ENCODE measurements at places on chromosomes 5 and 9. TPM values are rescaled to one million over a fixed set of nuclear protein-coding genes. Genes with fewer than 3 reads are reported as not detected.

DNA sequence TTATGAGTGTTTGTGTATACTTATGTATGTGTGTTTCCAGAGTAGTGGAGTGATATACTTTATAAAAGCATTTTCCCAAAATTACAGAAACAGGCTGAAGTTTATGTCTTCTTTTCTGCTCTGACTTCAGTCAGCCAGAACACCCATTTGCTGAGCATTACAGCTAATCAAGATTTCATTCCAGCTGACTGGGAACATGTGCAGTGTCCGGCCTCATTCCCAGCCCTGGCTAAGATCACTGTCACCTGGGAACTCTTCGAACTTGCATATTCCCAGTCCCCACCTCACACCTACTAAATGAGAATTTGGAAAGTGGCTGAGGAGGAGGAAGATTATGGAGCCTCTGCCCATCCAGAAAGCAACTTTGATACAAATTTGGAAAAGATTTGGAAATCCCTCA lies 90.8 kb upstream of the PRRC1 start:
- DNase-seq: no peak
- H3K27me3 ChIP-seq: no peaks in the 10 kb centered on the region
- H3K27ac ChIP-seq: no peak overlapping the region
- H3K36me3 ChIP-seq: no peaks in the 10 kb centered on the region

Gene ARSI
- 1.6 TPM for total RNA-seq

DNA sequence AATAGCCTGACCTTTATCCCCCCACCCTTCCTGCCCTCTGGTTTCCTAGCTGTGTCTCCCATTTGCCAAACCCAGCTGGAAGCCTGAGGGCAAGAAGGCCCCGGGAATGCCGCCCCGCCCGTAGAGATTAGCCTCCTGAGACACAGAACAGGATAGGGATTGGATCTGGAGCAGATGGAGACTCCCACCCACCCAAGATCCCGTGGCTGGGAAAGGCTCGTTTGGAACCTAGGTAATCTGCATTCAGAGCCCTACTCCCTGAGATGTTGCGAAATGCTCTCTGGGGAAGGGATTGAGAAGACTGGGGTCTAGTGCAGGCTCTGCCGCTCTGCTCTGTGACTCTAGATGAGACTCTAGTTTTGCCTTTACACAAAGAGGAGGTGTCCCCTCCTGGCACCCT lies 10.9 kb downstream of the AQP3 start:
- H3K27me3 ChIP-seq: no peaks in the 10 kb centered on the region
- no peak overlapping the region for H3K27ac ChIP-seq
- no peaks in the 10 kb centered on the region for H3K4me1 ChIP-seq
- no peak for DNase-seq

GRCh38 chr5:90888511-90889324 lies 330.1 kb downstream of the ADGRV1 start:
- no peak overlapping the region for H3K4me3 ChIP-seq
- H3K4me1 ChIP-seq: peaks cover 10% of the 10 kb centered on the region
- DNase-seq: no peak
- no peak overlapping the region for H3K27ac ChIP-seq
- no peaks in the 10 kb centered on the region for H3K36me3 ChIP-seq

DNA sequence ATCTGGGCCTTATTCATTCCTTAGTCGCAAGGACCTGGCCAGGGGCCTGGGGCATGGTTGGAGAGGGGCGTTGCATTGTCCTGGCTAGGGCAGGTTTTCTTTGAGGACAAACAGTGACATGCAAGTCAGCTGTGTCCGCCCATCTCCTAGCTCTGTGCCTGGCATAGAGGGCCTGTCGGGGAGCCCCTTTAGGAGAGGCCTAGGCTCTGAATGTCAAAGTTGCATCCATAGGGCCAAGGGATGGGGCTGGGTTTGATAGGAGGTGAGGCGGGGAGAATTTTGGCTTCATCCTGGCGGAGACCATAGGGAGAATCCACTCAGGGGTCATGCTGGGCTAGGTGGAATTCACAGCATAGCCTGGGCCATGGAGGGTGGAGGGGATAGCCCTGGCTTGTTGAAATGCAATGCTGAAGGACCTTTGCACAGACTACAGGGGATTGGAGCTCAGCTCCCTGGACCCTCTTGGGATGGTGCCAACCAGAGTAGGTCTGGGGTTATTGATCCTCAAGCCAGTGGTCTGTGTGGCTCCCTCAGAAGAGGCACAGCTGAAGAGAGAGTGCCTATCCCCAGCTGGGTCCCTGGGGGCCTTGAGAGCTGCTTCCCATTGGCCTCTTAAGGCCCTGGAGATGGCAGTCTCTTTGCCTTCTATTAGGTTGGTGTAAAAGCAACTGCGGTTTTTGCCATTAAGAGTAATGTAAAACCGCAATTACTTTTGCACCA lies 104.0 kb downstream of the RGS3 start:
- no peaks in the 10 kb centered on the region for H3K36me3 ChIP-seq
- no peak overlapping the region for H3K27ac ChIP-seq
- no peak for DNase-seq
- peaks cover 39% of the 10 kb centered on the region for H3K4me1 ChIP-seq
- no peaks in the 10 kb centered on the region for H3K27me3 ChIP-seq

DNA sequence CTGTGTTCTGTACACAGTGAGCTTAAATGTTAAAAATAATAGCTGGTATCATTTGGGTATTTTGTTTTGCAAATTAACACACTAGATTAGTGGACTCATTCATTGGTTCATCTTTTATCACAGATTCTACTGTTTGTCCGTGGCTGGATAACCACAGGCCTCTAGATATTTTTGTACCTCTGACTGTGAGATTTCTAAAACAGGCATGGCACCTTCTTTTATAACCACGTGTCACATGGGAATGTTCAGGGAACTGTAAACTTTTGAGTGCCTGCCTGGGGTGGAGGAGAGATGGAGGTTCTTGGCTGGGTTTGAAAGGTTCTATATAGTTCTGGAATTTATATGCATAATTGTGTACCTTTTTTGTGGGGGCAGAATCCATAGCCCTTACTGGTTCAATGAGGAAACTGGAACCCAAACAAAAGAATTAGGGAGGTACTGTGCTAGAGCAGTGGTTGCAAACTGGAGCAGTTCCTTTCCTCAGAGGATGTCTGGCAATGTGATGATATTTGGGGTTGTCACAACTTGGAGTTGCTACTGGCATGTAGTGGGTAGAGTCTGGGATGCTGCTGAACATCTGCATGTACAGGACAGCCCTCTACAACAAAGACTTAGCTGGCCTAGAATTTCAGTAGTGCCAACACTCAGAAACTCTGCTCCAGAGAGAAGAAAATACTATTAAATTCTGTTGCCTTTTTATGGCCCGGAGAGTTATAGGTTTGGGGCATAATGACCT lies 16.9 kb downstream of the TLE4 start:
- no peak overlapping the region for H3K27ac ChIP-seq
- H3K36me3 ChIP-seq: no peaks in the 10 kb centered on the region
- no peak overlapping the region for H3K4me3 ChIP-seq

Gene PTCD2
- 2.2 TPM for total RNA-seq

Gene PRRC1
- 14.5 TPM for total RNA-seq

DNA sequence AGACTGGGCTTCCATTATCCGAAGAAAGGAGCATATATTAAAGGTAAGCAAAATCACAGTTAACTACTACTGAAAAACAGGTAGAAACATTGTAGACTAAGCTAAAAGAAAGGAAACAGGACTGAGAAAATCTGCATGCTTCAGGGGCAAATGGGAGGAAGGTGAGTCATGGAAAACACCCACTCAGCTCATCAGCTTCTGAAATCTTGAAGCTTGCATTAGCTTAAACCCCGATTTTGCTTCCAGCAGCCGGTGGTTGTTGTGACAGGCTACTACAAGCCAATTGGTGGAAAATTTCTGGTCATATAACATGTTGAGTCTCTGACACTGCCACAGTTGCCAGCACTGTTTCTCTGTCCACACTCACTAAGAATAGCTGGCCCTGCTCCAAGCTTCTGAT lies 179.6 kb upstream of the PUM3 start:
- no peaks in the 10 kb centered on the region for H3K27me3 ChIP-seq
- H3K36me3 ChIP-seq: no peaks in the 10 kb centered on the region
- no peak for DNase-seq
- no peak overlapping the region for H3K27ac ChIP-seq
- H3K4me3 ChIP-seq: no peak overlapping the region

DNA sequence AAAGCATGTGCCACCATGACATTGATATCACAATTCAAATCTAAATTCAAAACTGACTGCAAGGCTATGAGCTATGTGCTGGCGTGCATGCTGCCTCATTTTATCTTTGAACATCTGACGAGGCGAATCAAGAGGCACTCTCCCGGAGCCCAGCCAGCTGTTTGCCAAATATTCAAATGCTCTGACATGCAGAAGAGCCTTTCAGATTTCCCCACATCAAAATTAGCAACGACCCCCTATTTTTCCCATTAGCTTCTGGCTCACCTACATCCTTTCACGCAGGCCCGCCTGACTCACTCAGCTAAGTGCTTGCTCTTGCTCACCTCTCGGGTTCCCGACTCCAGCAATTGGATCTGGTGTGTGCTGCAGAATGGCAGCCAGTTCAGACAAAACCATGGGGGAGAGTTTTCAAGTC lies 159.0 kb downstream of the NR2F1-AS1 start:
- no peaks in the 10 kb centered on the region for H3K4me1 ChIP-seq
- no peaks in the 10 kb centered on the region for H3K36me3 ChIP-seq
- no peaks in the 10 kb centered on the region for H3K27me3 ChIP-seq
- no peak for DNase-seq
- H3K4me3 ChIP-seq: no peak overlapping the region

DNA sequence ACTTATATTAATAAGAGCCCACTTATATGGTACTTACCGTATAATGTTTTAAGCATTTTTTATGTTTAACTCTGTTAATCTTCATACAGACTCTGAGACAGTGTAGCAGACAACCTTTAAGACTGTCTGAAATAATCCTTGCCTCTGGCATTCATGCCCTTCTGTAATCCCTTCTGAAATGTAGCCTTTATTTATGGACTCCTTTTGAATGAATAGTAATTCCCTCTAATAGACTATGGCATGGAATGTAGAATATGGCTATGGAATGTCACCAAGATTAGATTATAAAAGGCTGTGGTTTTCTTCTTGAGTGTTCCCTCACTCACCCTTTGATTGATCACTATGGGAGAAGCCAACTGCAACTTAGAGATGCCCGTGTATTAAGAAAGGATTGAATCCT lies 439.4 kb downstream of the SH3GL2 start:
- no peak for DNase-seq
- H3K27ac ChIP-seq: peak overlapping the region; percentile 6
- no peak overlapping the region for H3K4me3 ChIP-seq
- H3K27me3 ChIP-seq: no peaks in the 10 kb centered on the region

DNA sequence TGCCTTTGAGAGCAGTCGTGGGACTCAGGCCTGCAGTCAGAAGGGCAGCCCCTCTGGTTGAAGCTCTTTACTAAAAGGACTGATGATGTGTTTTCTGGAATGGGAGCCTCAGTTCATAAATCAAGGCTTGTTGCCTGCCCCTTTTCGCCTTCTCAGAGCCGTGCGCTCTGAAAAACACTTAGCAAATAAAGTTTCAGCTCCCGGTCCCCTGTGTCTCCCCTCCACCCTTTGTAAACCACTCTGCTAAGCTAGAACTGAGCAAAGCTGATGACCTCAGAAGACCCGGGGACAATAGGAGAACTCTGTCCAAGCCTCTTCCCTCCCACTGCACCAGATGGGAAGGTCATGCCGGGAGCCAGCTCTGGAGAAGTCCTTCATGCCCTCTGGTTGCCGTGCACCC lies 39.3 kb upstream of the ADRA1B start:
- no peak overlapping the region for H3K4me3 ChIP-seq
- H3K4me1 ChIP-seq: no peaks in the 10 kb centered on the region
- no peak overlapping the region for H3K27ac ChIP-seq
- DNase-seq: no peak
- H3K27me3 ChIP-seq: no peaks in the 10 kb centered on the region

Gene SELENOP
- total RNA-seq: 845 TPM

DNA sequence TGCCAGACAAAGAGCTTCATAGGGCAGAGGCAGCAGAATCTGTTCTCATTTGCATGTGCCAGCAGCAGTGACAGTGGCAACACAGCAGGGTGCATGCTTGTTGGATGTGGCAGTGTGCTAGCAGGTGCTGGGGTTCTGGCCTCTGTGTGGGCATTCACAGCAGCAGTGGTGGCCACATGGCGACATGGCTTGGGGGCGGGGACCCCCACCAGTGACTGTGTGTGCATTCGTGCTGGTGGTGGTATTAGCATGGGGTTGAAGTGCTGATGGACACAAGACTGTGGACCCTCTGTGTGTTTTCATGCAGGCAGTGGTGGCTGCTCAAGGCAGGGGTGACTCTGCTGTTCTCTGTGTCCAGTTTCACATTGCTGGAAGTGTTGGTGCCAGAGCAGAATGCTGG lies 183.2 kb upstream of the PDE4D start:
- DNase-seq: no peak
- H3K36me3 ChIP-seq: no peaks in the 10 kb centered on the region
- no peaks in the 10 kb centered on the region for H3K4me1 ChIP-seq
- no peak overlapping the region for H3K4me3 ChIP-seq
- H3K27ac ChIP-seq: no peak overlapping the region
